ENCODE measurements at places on chromosomes 5 and 9. TPM values are rescaled to one million over a fixed set of nuclear protein-coding genes. Genes with fewer than 3 reads are reported as not detected.

- no peak for DNase-seq
Observed at GRCh38 chr9:100515578-100516494, 42.9 kb downstream of the TMEFF1 start.

DNA sequence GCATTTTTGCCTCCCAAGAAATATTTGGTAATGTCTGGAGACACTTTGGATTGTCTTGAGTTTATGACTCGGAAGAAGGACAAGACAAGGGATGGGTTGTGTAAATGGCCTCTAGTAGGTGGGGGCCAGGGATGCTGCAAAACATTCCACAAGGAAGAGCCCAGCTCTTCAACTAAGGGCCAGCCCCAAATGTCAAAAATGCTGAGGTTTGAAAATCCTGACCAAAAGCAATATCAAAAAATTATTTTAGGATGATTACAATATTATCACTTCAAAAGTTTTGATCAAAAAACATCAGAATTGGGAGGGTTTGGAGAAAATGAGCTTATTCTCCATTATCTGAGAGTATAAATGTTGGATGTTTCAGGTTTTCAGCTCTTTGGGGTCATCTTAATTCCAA, 248.9 kb upstream of the SLC24A2 start:
- no peak for DNase-seq

PDE6A gene
- not detected for total RNA-seq

- DNase-seq, result no peak
Observed at GRCh38 chr5:181259283-181259682, 1.7 kb downstream of the TRIM52 start.

CA9 gene
- total RNA-seq, result 0.89 TPM

DNA sequence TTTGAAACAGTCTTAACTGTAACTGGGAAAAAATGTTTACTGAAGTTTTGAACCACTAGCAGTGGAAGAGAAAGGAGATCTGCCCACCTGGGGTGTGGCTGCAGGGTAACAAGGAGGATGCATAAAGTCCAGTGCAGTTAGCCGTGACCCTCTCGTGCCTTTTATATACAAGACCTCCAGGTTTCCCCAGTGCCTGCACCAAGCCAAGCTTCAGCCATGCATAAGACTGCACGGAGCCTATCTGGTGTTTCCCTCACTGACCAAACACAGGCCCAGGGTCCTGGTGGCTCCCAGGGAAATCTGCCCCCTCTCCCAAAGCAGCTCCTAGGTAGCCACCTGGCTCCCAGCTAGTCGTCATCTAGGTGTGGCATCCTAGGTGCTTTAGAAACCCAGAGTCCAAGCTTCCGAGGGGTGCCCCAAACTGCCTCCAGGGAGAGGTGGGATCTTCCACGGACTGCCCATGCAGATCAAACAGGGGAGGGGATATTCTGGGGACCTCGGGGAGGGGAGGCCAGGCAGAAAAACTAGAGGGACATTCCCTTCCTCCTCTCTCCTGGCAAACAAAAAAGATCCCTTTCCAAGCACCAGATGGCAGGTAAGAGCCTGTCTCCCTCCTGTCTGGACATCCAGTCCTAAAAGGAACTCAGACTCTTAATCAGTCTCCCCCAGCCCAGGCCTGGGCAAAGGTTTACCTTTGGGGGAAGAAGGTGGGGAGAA, 2.7 kb downstream of the SHB start:
- no peak for DNase-seq

- no peak for DNase-seq
Observed at GRCh38 chr5:81420039-81420667, 26.2 kb upstream of the ACOT12 start.

POLR1E gene
- 48.0 TPM for total RNA-seq

NOXA1 gene
- 0.46 TPM for total RNA-seq

GRCh38 chr5:17766031-17766430, 131.8 kb downstream of the TAF11L14 start:
- DNase-seq, result no peak

GRCh38 chr9:124602204-124602603, 95.0 kb upstream of the NR5A1 start:
- DNase-seq, result no peak

GRCh38 chr9:95057101-95057500, 260.4 kb downstream of the FANCC start:
- no peak for DNase-seq
